ENCODE measurements at places on chromosomes 1 and 21. TPM values are rescaled to one million over a fixed set of nuclear protein-coding genes. Genes with fewer than 3 reads are reported as not detected.

GRCh38 chr1:51666478-51666877 is 49.6 kb downstream of the OSBPL9 start:
- H3K36me3 ChIP-seq = no peaks in the 10 kb centered on the region
- no peaks in the 10 kb centered on the region for H3K4me1 ChIP-seq
- H3K4me3 ChIP-seq = no peak overlapping the region
- H3K27ac ChIP-seq = no peak overlapping the region
- DNase-seq = no peak

- H3K27ac ChIP-seq = no peak overlapping the region
- no peak for DNase-seq
- H3K27me3 ChIP-seq = no peaks in the 10 kb centered on the region
- H3K4me1 ChIP-seq = no peaks in the 10 kb centered on the region
Measured at GRCh38 chr1:56199061-56199460, 380.3 kb downstream of the PLPP3 start.

GRCh38 chr21:34180826-34181359 is 107.5 kb downstream of the MRPS6 start:
- no peaks in the 10 kb centered on the region for H3K27me3 ChIP-seq
- H3K4me1 ChIP-seq = peaks cover 18% of the 10 kb centered on the region
- peak overlapping the region; percentile 28 for H3K4me3 ChIP-seq
- H3K36me3 ChIP-seq = no peaks in the 10 kb centered on the region
- DNase-seq = no peak
- H3K27ac ChIP-seq = peak overlapping the region; percentile 80

ST6GALNAC3 gene
- 4.0 TPM for total RNA-seq

NGF gene
- total RNA-seq = 20.4 TPM
